Activated T-helper 1 cell treated with anti-CD3 and anti-CD28 coated beads, Interleukin-2, amount 50 U/mL, for 16 hours (primary cell): ENCODE measurements at places on chromosomes 11 and 22.

GRCh38 chr22:47634347-47634746 lies 871.9 kb downstream of the TBC1D22A start:
- no peak for DNase-seq

DNA sequence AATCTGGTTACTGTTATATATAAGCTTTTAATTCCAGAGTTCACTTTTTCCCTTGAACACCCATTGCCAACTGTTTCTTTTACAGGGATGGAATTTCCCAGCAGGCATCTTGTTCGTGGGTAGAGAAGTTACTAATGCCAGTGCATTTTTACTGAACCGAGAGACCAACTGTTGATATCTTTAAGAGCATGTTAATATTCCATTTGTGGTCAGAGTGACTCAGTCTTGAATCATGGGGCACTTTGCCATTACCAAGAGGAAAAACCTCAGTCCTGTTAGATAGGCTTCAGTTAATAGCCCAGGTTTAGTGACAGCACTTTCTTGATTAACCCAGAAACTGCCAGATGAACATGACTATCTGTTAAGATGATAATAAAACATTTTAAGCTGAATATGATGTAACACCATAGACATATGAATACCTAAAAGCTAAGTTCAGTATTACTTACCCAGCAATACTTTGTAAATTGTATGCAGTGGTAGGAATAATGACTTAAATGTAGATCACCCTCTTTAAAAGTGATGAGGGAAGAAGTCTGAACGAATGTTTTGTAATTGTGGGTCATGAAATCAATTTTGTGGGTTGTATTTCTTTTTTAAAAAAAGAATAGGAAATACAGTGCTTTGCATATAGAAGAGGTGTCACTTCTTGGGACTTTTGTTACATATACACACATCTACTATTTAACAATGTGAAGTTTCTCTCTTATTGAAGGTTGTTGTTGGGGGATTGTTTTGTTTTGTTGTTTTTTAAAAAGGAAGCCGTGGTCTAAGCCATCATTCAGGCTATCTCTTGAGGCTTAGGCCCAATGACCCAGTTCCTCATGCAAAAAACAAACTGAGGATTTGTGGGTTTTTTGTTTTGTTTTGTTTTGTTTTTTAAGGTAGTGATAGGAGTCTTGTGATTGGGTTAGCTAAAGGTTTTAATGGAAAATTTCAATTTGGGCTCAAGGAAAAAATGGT lies 79.2 kb upstream of the GRIK4 start:
- DNase-seq = no peak

GRCh38 chr22:37659897-37660708 lies 1.6 kb downstream of the PDXP start:
- no peak for DNase-seq

DNA sequence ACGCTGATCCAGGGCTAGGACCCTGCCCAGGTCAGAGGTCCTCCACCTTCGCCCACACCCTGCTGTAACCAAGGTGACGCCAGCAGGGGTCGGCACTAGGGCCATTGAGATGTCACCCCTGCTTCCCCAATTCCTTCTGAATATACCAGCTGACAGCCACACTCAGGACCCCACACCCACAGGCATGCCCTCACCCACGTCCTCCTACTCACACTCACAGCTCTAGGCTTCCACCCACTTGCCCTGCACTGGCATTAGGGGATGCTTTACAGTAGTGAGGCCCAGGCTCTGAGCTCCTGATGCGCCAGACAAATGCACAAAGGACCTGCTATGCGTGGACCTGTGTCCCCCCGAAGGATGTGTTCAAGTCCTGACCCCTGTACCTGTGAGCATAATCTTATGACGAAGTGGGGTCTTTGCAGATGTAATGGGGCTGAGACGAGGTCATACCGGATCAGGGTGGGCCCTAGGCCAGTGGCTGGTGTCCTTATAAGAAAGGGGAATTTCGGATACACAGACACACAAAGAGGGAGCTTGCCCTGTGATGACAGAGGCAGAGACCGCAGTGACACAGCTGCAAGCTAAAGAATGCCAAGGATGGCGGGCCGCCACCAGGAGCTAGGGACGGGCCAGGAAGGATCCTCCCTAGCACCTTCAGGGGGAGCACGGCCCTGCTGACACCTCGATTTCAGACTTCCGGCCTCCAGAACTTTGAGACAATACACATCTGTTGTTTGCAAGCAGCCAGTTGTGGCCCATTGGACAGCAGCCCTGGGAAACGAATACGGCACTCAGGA lies 11.2 kb downstream of the WNT11 start:
- no peak for DNase-seq

DNA sequence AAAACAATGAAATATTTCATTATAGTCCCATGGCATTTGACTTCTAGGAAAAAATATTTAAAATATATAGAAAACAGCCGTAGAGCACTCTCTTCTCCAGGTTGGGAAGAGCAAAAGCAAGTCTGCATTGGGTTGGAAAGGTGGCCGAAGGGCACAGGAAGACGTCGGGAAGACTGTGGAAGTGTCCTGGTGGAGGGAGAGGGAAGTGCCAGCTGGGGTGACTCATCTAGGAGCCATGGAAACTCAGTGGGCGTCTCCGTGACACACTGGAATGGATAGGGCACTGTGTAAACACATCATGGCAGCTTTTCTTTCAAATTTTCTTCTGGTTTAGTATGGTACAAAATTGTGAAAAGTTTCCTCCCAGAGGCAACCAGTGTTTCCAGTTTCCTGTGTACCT lies 12.7 kb downstream of the GTPBP1 start:
- no peak for DNase-seq

- no peak for DNase-seq
Observed at GRCh38 chr11:73498343-73498742, 99.6 kb downstream of the FAM168A start.

DNA sequence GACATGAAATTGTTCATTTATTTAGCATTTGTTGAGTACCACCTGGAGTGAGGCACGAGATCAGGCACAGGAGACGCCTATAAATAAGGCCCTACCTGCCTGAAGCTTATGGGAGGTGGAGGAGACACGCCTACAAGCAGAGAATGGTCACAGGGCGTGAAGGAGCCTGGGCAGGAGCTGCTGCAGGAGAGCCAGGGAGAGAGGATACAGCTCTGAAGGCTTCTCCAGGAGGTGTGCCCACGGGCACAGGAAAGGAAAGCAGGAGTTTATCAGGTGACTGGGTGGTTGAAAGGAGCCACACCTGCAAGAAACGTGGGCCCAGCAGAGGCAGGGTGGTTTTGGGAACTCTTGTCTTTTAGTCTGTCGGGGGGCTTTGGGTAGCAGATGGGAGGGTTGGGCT lies 70.3 kb downstream of the BMAL1 start:
- no peak for DNase-seq

GRCh38 chr11:3161309-3161708 lies 3.8 kb downstream of the OSBPL5 start:
- no peak for DNase-seq

GRCh38 chr11:34749666-34750659 lies 129.1 kb downstream of the EHF start:
- DNase-seq = no peak

GRCh38 chr11:83256602-83257340 lies 29.4 kb downstream of the CCDC90B start:
- no peak for DNase-seq

GRCh38 chr11:1560002-1560648 lies 11.9 kb downstream of the DUSP8 start:
- DNase-seq = no peak

DNA sequence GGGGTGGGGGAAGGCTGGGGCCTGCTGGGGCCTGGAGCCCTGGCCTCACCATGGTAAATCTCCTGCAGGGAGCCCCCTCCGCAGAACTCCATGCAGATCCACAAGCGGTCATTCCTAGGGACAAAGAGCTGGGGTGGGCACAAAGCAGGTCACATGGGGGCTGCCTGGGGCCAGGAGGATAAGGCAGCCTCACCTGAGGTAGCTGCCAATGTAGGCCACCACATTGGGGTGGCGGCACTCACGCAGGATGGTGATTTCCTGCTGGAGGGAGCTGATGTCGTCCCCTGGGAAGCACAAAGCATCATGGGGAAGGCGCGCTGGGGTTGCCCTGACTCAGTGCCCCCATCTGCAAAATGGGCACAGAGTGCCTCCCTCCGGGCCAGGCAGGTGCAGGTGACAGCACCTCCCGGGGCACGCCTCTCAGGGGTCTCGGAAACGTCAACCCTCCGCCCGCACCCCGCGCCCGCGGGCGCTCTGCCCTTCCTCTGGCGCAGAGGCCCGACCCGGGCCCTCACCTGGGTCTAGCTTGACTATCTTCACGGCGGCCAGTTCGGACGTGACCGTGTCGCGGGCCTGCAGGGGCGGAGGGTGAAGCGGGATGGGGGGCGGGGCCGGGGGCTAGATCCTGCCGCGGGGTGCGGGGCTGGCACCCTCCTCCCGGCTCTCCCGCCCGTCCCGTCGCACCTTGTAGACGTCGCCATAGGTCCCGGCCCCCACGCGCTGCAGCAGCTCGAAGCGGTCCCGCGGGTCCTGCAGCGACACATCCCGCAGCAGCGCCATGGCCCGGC lies 450 bp downstream of the MAP4K2 start:
- peak; percentile 25 for DNase-seq

- DNase-seq = no peak
Observed at GRCh38 chr11:19848219-19848618, 135.6 kb downstream of the NAV2 start.

- DNase-seq = no peak
Observed at GRCh38 chr22:38879108-38879729, 7.2 kb upstream of the CBX6 start.

- DNase-seq = no peak
Observed at GRCh38 chr11:118705111-118705741, 25.8 kb upstream of the TREH start.

- no peak for DNase-seq
Observed at GRCh38 chr22:22527312-22527711, 7.2 kb upstream of the ZNF280A start.

GRCh38 chr11:70590356-70590991 lies 192.1 kb downstream of the CTTN start:
- no peak for DNase-seq

DNA sequence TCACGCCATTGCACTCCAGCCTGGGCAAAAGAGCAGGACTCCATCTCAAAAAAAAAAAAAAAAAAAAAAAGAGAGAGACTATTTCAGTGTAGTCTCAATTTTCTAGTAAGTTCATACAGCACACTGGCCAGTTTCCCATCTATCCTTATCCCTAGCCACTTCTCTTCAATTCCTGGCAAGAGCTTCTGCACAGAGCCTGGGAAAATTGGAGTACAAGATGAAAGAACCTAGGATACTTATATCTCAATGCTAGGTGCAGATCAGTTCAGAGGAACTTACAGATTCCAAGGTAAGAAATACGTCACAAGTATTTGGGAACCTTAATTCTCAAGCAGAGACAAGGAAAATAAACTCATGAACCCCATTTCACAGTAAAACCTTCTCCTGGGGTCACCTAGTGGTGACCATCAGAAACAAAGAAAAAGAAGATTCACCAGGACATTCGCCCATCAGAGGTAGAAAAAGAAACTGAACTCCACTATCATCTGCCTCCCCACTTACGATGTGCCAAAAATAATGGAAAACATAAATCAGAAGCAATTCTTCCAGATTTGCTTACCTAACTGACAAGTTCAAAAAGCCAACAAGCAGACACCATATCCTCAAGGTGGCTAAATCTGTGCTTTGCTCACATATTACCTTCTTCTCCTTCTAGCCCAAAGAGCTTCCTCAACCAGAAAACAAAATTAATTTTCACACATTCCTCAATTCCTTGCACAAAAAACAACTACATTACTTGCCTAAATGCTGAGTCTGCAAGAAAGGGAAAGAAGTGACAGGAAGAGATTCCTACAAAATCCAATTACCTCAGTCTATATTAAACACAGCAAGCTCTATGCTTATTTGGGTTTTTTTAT lies 4.9 kb downstream of the DENND5A start:
- no peak for DNase-seq

- DNase-seq = no peak
Observed at GRCh38 chr11:65625628-65626342, 10.2 kb downstream of the PCNX3 start.

DNA sequence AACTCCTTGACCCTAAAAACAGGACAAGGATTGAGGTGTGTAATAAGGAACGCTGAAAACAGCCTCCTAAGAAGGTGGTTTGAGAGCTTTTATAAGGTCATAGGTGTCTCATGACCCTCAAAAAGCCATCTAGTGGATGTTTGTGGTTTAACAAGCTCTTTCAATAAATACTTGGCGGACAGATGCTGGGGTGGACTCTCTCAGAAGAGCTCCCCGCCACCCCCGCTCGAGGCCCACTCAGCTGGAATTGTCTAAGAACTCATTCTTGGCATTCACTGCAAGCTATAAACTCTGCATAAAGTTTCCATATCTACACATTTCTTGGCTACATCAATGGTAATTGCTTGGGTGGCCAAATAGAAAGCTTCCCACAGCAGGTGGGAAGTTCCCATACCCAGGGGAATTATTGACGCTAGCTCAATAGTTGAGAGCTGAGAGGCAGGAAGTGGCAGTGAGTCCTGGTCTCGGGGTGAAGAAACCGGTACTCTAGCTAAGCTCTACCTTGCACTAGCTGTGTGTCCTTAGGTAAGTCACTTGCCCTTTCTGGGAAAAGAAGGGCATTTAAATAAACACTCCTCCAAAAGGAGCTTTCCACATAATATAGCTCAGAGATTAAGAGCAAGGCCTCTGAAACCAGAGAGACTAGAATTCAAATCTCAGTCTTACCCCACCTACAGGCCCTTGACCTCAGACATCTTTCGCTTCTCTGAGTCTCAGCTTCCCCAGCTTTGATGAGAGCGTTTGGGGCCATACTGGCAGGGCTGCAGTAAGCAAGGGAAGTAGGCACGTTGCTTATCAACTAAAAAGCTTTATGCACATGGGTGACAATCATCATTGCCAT lies 6.4 kb downstream of the MS4A15 start:
- DNase-seq = no peak

GRCh38 chr11:114044042-114044871 lies 15.3 kb upstream of the ZBTB16 start:
- no peak for DNase-seq

DNA sequence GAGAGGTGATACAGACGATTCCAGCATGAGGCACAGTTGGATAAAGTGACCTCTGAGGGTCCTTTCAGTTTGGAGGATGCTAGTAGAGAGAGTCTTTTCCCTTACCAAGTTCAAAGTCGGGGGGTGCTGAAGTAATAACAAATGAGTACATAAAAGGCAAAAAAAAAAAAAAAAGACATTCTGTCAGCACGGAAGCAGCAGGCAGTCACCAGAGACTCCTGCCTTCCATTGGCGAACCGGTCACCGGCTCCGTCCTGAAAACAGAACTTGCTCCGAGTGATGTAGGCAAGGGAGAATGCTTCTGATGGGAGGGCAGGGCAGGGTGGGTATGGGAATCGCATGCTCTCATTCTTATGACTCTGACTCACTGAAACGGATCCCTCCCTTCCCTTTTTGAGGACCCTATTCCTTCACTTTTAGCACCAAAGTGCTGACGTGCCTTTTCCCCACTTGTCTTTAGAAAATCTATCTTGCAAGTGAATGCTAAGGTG lies 65.9 kb downstream of the PRR5L start:
- DNase-seq = no peak

GRCh38 chr11:113045146-113045545 lies 83.9 kb downstream of the NCAM1 start:
- no peak for DNase-seq

DNA sequence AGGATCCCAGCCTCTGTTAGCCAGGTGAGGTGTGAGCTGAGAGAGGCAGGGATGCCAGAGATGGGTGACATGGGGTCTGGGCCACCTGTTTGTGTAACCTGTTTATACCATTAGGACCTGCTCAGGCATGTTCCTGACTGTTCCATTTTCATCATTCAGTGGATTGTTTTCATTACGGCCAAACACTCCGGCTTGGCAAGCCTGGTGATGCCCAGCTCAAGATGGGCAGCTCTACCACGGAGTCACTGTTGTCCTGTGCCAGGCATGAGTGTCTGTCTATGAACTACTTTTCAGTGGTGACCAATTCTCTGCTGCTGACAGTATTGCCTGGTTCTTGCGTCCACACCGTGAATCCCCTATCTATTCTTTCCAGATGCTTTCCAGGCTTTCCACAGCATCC lies 71.5 kb upstream of the SLC22A12 start:
- no peak for DNase-seq
